Stimulated activated CD4-positive, alpha-beta T cell treated with anti-CD3 and anti-CD28 coated beads, Interleukin-12 subunit alpha, Interleukin-12 subunit beta, amount 100 ng/mL, for 24 hours (primary cell): ENCODE measurements at places on chromosomes 7 and 10.

GRCh38 chr7:107972075-107972482 is 30.9 kb downstream of the LAMB1 start:
- no peak for DNase-seq

DNA sequence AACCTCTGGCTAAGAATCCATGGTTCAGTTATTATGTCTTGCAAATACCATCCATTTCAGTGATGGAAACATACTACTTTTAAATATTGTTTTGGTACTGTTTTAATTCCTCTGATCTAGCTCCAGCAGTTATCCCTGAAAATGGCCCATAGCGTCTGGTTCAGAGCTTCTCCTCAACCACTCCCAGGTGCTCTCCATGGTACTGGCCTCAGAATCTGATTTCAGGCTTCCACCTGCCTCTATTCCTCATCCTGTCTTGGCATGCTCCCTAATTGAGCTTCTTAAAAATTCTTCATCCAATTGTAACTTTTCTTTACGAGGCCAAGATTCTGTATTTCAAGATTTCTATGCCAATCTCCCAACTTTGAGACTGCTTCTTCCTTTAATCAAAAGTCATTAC is 236.3 kb downstream of the HTR7 start:
- DNase-seq, result no peak

DNA sequence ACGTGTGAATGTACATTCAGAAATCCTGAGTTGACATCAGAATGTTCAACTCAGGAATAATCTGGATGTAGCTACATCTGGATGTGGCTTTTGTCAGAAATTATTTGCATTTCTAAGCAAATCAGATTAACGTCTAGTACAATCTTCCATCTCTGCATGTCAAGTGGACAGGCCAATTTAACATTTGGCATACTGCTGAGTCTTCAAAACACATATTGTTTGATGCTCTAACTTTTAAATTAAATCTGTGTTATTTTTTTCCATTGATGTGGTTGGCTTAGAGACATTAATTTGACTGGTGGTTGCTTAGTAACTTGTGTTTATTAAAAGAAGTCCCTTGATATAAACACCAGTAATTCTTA is 3.4 kb downstream of the STAMBPL1 start:
- no peak for DNase-seq

DNA sequence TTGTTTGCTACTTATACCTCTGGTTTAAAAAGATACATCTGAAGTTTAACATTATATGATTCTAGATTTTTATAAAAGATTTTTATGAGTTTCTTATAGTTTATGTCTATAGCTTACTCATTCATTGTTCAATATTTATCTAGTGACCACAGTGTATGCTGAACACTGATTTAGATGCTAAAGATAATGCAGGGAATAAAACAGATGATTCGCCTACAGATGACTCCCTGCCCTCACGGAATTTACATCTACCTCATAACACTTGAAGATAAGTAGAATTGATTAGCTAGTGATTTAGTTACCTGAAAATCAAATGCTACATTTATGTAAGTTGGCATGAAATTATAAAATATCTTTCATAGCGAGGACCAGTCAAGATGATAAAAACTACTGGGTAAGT is 105.8 kb downstream of the HIPK2 start:
- no peak for DNase-seq

- DNase-seq, result no peak
Measured at GRCh38 chr7:113267271-113267670, 148.9 kb upstream of the SMIM30 start.

GRCh38 chr10:48406204-48406603 is 99.7 kb downstream of the MAPK8 start:
- no peak for DNase-seq

GRCh38 chr7:1233333-1234048 is 819 bp downstream of the UNCX start:
- no peak for DNase-seq

DNA sequence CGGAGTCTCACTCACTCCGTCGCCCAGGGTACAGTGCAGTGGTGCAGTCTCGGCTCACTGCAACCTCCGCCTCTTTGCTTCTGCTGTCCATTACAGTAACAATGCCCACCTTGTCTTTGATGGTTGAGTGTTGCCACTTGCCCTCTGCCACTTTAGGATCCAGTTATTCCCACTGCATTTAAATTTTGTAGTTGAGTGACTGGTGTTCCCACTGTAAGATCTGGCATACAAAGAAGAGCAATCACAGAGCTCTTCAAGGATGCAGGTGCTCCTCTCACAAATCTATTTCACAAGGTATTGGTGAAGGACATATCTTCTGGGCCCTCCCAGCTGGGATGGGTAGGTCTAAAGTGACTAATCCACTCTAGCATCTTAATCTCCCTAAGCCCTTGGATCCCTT is 12.6 kb downstream of the PTER start:
- no peak for DNase-seq

- DNase-seq, result peak; percentile 30
Measured at GRCh38 chr10:14822879-14823755, 14.7 kb downstream of the CDNF start.

DNA sequence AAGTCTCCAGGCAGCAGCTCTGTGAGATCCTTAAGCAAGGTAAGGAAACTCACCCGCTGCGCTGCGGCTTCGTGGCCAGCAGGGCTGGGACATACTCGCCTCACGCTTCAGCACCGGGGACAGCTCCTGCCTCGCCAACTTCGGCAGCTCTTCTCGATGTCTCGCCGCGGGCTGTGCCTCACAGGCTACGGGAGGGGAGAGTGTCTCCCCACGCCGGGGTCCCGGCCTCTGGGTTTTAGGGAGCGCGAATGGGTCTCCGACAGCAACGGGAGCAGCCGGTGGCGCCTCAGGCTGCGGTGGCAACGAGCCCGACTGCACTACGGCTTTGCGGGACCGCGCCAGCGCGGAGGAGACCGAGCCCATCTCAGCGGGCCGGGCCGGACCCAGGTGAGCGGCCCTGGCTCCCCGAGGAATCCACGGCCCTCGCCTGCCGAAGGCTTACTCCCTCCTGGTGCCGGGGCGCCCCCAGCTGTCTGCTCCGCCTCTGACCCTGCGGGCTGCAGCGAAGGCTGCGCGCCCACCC is 62.4 kb downstream of the LSM5 start:
- peak; percentile 62 for DNase-seq

DNA sequence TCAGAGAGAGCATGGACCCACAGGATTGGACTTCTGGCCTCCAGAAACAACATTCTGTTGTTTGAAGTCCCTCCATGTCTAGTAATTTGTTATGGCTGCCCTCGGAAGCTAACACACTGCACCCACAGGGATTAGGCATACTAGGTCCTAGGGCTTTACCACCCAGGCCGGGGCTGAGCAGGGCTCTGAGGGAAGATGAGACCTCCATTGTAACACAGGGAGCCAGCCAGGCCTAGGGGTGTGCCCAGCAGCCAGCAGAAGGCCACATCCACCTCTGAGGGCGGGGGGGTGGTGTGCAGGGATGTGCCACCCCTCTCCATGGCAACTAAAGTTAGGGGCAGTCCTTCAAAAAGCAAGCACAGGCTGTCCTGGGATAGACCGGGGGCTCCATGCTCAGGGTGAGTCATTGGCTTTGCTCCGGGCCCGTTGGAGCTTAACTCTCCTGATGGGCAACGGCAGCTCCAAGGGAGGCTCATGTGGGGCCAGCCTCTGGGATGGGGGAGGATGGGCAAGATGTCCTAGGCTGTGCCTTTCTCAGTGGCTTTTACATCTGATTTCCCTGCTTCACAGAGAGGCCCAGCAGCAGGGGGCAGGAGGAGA is 96.6 kb upstream of the GPR26 start:
- DNase-seq, result no peak

- peak; percentile 1 for DNase-seq
Measured at GRCh38 chr10:124035928-124036558, 57.4 kb downstream of the CHST15 start.

GRCh38 chr10:117581961-117582360 is 39.4 kb downstream of the EMX2 start:
- DNase-seq, result no peak

DNA sequence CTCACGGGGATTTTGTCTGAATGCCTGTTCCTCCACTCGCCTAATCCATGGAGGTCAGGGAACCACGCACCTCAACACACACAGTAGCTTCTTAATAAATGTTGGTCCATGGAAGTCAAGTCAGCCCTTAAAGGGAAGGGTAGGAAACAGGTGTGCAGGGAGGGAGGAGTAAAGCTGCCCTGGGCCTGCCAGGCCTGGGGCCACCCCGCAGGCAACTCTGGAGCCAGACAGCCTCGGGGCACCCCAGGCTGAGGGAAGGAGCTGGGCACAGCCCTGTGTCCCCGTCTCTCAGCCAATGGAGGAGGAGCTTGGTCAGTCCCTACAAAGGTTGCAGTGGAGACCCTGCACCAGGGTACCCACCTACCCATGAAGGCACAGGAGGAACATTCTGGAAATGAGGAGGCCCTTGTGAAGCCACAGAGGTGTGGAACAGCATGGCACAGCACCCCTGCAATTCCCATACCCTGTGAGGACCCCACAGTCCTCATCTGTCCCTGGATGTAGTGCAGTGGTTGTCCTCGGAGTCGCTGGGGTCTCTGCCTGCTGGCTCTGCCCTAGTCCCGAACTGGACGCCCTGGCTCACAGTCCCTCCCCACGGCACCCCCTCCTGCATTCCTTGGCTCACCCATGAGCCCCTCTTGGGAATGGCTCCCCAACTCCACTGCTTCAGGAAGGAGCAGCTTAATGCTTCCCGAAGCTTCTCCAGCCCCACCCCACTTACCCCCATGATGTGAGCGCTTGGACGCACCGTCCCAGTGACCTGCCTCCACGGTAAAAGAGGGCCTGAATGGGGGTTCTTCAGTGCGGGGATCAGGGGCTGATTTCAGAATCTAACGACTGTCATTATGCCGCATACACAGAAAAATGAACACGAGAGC is 79.2 kb upstream of the INSIG1 start:
- DNase-seq, result no peak

GRCh38 chr7:86955895-86956503 is 103.5 kb downstream of the ELAPOR2 start:
- DNase-seq, result no peak

- no peak for DNase-seq
Measured at GRCh38 chr7:33901199-33901598, 4.1 kb upstream of the BMPER start.

DNA sequence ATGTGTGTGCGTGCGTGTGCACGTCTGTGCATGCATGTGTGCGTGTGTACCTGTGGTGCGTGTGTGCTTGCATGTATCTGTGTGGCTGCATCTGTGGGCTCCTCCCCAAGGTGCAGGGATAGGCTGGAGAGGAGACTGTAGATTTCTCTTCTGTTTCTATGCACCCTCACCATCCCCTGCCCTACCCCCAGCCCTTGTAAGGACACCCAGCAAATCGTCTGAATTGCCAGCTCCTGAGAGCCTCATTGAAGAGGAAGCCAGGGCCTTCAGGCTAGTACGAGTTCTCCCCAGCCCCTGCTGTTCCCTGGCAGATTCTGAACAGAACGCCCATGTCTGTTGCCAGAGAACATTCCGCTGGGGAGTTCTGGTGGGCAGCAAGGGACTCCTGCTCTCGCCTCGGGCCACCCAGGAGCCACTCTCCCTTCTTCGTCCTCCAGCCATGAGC is 17.0 kb upstream of the TRIM8 start:
- no peak for DNase-seq

DNA sequence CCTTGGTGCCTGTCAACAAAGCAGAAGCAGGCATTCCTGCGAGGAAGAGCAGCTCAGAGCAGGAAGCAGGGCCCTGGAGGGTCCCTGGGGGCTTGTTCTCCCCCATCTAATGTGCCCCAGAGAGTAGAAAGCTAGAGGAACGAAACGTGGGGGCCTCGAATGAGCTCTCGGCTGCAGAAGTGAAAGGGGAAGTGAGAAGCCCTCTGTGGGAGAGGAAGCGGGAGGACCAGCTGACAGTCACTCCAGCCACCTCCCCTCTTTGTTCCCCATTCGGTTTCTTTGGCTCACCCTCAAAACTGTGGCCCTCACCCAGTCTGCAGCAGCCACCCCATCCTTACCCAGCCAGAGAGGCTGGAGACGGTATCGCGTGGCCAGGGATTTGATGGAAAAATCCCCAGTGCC is 25.0 kb downstream of the C10orf105 start:
- DNase-seq, result no peak

GRCh38 chr7:42858570-42858969 is 53.3 kb downstream of the C7orf25 start:
- no peak for DNase-seq

GRCh38 chr7:50281680-50282445 is 22.7 kb upstream of the IKZF1 start:
- DNase-seq, result no peak

GRCh38 chr7:26151650-26151952 is 397 bp upstream of the NFE2L3 start:
- no peak for DNase-seq

- no peak for DNase-seq
Measured at GRCh38 chr10:60141896-60142559, 235.7 kb upstream of the CCDC6 start.

GRCh38 chr7:108697254-108697653 is 127.6 kb downstream of the DNAJB9 start:
- no peak for DNase-seq

- no peak for DNase-seq
Measured at GRCh38 chr7:92588561-92588960, 1.6 kb downstream of the FAM133B start.

- DNase-seq, result no peak
Measured at GRCh38 chr7:121187676-121188075, 141.1 kb upstream of the WNT16 start.

DNA sequence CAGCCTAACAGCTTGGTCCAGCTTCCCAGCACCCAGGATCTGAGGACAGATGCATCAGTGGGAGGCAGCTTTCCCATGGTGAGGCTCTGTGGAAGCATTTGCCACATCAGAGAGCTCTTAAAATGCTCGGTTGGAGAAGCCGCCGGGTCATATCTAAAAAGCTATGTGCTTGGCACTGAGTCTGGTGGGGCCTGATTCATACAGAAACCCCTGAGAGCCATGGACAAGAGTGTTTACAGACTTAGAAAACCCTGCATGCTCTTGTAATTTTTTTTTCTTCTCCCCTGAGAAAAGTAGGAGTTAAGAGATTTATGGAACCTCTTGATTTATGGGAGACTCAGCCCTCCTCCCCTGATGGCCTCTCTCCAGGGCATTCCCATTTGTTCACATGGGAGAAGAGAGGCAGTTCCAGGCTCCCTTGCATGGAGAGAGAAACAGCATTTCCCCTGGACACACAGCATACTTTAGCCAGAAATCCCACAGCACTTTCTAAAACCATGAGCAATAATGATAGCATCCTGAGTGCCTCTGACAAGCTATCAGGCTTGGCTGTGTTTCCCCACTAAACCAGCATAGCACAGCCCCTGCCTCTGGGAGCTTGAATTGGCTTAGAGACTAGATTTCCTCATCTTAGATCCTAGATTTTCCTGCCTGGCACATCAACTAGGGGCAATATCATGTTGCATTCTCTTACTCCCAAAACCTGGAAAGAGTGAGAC is 322.1 kb upstream of the AUTS2 start:
- no peak for DNase-seq
